ENCODE measurements at places on chromosomes 1 and 21.

- no peak for DNase-seq
Observed at GRCh38 chr21:43925096-43925481, 60.1 kb downstream of the AGPAT3 start.

GRCh38 chr21:27633631-27634030, 666.7 kb upstream of the ADAMTS5 start:
- no peak for DNase-seq

- no peak for DNase-seq
Observed at GRCh38 chr1:61427510-61427909, 297.4 kb downstream of the TM2D1 start.

DNA sequence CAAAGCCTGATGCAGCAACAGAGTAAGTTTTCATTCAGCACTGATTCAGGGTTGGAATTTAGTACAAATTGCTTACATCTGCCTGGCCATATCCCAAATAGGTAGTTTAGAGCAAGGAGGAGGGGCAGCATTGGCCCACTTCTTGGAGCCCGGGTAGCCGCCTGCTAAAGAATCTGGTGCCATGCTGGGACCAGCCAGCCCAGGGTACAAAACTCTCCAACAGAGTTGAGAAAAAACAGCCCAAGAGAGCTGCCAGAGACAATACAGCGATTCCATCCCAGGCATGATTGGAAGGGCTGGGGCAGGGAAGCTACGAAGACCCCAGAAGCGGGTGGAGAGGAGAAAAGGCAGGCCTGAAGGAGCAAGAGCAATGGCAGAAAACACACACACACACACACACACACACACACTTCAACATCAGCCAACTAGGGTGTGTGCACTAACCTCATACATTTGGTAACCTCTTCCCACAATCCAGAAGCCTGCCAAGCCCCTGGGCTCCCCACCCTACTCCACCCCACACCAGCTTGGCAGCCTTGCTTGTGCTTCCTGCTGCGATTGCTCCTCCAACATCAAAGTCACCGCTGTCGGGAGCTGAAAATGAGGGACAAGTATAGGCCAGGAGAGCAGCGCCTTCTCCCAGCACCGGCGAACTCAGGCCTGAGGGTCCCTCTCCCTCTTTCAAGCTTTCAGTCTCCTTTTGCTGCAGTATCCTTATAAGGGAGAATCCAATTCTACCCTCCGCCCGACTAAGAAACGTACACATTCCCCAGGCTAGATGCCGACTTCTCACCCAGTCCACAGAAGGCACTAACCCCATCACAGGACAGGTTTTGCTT, 1.2 kb downstream of the PIK3C2B start:
- no peak for DNase-seq

- DNase-seq = no peak
Observed at GRCh38 chr1:116270316-116271057, 102.6 kb upstream of the ATP1A1 start.

DNA sequence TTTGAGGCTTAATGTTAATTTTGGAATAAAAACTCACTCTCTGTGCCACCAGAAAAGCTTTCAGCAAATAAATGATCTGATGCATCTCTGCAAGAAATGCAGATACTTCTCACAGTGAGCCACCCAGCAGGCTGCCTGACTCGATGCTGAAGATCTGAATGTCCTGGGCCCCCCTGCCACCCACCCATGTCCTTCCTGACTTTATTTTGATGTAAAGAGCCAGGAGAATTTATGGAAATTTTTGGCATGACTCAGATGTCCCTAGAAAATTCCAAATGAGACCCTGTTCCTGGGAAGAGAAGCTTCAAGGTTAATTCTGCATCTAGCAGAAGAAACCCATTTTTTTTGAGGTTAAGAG, 62.8 kb upstream of the COA6 start:
- no peak for DNase-seq

DNA sequence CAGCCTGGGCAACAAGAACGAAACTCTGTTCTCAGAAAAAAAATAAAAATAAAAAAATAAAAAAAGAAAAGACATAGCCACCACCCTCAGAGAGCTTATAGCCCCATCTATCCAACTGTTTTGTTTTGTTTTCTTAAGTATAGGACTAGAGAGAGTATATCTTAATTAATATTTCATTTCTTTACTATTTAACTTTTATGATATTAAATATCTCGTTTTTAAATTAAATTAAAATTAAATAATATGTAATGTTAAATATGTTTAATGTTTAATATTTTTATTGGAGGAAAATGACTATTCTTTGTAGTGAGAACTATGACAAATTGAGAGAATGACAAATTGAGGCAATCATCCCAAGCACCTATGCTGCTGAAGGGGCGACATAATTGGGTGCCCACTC, 33.1 kb upstream of the YTHDF2 start:
- no peak for DNase-seq

DNA sequence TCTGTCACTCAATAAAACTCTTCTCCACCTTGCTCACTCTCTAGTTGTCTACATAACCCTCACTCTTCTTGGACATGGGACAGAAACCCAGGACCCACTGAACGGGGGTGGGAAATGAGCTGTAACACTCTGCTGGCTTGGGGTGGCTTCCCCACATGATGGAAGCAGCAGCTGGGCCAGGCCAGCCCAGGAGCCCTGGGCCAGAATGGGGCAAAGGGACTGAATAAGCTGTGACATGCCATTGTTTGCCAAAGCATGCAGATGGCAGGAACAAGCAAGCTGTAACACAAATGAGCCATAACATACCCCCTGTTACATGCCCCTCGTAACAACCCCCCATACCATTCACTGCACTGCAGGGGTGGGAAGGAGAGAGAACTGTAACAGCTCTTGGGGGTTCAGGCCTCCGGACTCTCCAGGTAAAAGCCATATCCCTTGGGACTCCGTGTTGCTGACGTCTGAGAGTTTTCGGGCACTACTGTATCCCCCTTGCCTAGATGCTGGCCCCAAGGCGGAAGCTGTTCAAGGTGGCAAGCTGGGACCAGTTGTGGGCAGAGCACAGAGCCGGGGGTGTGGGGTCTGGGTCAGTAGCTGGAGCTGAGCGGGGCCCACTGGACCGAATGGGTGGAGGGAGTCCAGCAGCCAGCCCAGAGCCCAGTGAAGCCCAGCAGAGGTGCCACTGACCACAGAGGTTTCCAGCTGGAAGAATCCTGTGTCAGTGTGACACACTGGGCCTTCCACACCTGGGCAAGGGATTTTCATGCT, 56.1 kb upstream of the DMRTB1 start:
- DNase-seq = no peak

DNA sequence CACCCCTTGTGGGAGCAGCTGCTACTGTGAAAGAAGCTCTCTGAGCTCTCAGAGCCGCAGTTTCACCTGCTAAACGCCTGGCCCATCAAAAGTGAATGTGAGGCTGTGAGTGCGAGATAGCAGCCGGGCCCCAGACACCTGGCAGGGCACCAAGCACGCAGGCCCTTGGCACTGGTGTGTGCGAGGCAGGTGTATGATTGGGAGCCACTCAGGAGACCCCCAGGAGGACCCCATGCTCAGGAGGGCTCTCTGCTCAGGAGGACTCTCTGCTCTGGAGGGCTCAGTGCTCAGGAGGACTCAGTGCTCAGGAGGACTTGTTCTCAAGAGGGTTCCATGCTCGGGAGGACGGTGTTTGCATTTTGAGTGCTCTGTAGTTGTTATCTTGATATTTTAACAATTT, 14.3 kb upstream of the ADARB1 start:
- no peak for DNase-seq

- DNase-seq = no peak
Observed at GRCh38 chr1:44240802-44241671, 27.8 kb downstream of the DMAP1 start.

DNA sequence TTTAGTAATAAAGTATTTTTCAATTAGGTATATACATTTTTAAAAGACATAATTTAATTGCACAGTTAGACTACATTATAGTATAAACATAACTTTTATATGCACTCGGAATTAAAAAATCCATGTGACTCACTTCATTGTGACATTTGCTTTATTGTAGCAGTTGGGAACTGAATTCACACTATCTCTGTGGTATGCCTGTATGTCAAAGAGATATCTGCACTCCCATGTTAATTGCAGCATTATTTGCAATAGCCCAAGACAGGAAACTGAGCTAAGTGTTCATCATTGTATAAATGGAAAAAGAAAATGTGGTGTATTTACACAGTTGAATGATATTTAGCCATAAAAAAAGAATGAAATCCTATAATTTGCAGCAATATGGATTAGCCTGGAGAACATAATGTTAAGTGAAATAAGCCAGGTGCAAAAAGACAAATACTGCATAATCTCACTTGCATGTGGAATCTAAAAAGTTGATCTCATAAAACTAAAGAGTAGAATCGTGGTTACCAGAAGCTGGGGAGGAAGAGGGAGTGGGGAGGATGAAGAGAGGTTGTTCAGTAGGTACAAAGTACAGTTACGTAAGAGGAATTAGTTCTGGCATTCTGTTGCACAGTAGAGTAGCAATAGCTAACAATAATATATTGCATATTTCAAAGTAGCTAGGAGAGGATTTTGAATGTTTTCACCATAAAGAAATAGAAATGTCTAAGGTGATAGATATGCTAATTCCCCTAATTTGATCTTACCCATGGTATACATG, 64.8 kb downstream of the DPT start:
- DNase-seq = no peak

GRCh38 chr1:211882381-211883004, 51.9 kb upstream of the LPGAT1 start:
- DNase-seq = no peak

DNA sequence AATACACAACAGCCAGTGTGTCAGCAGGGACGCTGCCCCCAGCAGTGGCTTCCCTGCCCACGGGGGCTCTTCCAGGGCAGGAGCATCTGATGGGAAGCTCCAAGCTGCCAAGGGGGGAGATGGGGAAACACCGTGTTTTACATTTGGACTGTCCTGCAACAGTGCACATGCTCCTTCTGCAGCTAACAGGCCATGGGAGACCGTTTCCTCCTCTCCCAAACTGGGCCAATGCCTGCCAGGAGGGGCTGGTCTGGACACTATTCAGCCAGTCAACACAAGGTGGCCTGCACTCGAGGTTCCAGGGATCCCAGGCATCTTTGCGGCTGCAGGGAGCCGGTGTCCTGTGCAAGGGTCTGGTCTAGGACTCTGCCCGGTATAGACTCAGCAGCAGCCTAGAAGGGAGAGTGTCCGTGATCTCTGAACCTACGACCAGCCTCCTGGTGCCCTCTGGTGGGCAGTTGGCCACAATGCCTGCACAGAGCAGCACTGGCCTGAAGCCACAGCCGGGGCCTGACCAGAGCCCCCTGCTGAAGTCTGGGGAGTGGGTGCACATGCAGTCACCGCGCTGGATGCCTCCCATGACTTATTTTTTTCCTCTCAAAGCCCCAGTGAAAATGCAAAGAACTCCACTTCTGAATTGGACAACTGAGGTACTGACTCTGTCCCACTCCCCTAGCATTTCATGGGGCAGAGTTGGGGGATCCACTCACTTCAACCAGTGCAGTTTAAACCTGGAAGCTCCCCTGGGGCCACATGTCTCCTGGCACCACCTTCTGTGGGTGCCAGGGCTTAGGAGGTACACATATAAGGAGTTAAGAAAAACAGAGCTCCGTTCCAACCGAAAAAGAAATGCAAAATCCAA, 33.3 kb downstream of the RCC2 start:
- no peak for DNase-seq

DNA sequence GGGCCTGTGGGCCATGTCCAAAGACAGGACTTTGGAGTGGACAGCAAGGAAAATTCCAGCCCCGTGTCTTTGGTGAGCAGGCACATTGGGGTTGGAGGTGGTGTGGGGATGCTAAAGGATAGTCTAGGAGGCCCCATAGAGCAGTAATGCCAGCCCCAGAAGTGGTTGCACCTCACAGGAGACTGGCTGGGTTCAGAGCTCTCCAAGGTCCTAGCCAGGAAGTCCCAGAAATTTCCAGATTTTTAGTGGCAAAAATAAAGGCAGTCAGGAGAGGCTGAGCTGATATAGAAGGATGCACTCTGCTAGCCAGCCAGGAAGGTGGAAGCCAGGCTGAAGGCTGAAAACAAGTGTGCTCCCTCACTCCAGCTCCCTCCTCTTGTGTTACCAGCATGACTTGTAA, 144.0 kb upstream of the KCND3 start:
- DNase-seq = no peak

DNA sequence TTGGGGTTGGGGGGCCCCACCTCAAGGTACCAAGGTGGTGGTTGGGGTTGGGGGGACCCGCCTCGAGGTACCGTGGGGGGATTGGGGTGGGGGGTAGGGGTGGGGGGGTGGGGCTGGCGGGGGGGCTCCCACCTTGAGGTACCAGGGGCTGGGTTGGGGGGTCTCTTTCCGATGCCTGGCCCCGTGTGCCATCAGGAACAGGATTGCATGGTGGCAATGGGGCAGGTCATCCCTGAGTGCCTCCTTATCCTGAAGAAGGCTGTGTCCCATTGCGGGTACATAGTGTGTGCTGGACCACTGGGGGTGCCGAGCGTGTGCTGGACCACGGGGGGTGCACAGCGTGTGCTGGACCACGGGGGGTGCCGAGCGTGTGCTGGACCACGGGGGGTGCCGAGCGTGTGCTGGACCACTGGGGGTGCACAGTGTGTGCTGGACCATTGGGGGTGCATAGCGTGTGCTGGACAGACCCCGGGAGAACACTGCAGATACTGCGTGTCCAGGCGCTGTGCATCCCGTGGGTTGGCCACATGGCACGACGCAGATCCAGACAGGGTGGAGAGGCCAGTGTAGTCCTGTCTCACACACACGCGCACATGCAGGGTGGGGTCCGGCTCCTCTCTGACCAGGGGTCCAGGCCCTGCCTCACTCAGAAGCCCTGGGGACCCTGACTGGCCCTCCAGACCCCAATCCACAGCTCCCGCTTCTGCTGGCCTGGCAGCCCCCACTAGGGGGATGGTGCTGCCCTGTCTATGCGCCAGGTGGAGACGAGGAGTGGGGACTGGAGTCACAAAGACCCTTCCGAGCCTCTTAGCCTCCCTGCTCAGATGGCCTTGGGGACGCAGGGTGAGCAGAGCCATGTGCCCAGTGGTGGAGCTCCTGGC, 4.2 kb downstream of the SCNN1D start:
- DNase-seq = no peak

- no peak for DNase-seq
Observed at GRCh38 chr1:223077247-223077833, 65.7 kb downstream of the TLR5 start.

DNA sequence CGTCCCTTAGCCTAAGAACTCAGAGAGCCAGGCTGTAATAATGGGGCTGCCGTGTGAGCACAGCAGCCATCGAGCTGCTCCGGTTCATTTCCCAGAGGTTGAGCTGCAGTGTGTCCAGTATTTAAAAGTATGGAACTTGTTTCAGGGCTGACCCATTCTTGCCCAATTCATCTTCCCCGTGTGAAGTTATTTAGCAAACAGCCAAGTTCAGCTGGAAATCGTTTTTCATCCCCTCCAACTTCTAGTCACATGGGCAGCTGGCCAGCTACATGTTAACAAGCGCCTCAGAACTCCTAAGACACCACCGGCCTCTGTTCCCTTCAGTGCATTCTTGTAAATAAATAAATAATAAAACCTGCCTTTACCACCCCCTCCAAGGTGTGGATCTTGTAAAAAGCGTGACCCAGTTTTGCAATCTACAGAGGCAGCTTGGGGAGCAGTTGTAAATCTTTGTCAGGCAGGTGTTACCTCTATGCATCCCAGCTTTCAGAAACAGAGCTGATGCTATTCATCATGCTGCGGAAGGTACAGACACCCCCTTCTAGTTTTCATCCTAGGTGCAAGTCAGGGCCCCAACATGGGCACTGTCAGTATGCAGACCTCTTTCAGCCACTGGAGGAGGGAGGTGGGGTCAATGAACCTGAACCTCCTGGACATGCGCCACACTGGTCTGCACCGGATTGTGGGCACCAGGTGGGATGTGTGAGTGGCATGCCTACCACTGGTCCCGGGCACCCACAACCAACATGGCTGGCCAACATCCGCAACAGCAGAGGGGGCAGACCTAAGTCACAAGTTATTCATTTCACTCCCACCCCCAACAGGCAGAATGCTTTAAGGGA, 18.7 kb upstream of the KNCN start:
- no peak for DNase-seq

All from stimulated activated CD4-positive, alpha-beta T cell treated with anti-CD3 and anti-CD28 coated beads, TNF-alpha, amount 100 ng/mL, for 4 hours (primary cell).